ENCODE measurements at places on chromosomes 7 and 10.

- DNase-seq, result no peak
Measured at GRCh38 chr7:151243408-151244195, 4.9 kb downstream of the SMARCD3 start.

GRCh38 chr7:35875292-35875691 lies 74.4 kb downstream of the SEPTIN7 start:
- no peak for DNase-seq

DNA sequence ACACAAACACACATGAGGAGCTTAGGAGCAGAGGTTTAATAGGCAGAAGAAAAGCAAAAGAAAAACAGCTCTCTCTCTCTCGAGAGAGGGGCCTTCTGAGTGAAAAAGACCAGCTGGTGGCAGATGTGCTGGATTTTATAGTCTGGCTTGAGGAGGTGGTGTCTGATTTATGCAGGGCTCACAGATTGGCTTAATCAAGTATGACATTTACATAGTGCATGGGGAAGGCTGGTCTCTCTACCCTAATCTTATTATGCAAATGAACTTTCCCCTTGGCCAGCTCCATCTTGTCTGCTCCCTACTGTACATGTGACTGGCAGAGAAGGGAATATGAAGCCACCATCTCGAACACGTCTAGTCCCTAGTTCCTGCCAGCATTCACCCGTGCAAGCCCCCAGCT lies 219.5 kb upstream of the ZNF804B start:
- DNase-seq, result no peak

- no peak for DNase-seq
Measured at GRCh38 chr7:40723829-40724228, 589.0 kb downstream of the SUGCT start.

GRCh38 chr10:13892871-13893270 lies 306.1 kb downstream of the PRPF18 start:
- DNase-seq, result no peak

- no peak for DNase-seq
Measured at GRCh38 chr7:152759949-152760853, 649 bp downstream of the ACTR3B start.

Measured in NCI-H2081 treated with DMSO at 0.1 percent for 48 hours (cell line).